GM12892 (cell line): ENCODE measurements at places on chromosomes 11 and 22.

GRCh38 chr22:32926600-32926999 is 125.1 kb downstream of the TIMP3 start:
- DNase-seq: no peak

DNA sequence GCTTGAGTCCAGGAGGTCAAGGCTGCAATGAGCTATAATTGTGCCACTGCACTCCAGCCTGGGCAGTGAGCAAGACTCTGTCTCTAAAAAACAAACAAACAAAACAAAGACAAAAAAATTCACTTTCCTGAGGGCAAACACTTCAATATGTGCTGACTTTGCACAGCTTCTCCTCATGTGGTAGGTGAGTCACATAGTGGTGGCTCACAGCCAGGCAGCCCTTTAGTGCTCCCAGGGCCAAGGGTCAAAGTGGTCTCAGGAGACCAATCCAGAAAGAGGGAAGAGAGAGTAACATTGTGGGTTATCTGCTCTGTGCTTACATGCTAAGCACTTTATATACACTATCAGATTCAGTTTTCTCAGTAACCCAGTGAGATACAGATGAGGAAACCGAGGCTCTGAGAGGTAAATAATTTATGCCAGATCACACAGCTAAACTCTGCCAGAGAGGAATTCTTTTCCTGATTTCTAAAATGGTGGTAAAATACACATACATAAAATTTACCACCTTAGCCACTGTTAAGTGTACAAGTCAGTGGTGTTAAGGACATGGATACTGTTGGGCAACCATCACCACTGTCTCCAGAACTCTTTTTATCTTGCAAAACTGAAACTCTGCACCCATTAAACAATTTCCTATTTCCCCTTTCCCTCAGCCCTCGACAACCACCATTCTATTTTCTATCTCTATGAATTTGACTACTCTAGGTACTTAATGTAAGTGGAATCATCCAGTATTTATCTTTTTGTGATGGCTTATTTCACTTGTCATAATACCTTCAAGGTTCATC is 231.7 kb upstream of the NARS2 start:
- DNase-seq: no peak

DNA sequence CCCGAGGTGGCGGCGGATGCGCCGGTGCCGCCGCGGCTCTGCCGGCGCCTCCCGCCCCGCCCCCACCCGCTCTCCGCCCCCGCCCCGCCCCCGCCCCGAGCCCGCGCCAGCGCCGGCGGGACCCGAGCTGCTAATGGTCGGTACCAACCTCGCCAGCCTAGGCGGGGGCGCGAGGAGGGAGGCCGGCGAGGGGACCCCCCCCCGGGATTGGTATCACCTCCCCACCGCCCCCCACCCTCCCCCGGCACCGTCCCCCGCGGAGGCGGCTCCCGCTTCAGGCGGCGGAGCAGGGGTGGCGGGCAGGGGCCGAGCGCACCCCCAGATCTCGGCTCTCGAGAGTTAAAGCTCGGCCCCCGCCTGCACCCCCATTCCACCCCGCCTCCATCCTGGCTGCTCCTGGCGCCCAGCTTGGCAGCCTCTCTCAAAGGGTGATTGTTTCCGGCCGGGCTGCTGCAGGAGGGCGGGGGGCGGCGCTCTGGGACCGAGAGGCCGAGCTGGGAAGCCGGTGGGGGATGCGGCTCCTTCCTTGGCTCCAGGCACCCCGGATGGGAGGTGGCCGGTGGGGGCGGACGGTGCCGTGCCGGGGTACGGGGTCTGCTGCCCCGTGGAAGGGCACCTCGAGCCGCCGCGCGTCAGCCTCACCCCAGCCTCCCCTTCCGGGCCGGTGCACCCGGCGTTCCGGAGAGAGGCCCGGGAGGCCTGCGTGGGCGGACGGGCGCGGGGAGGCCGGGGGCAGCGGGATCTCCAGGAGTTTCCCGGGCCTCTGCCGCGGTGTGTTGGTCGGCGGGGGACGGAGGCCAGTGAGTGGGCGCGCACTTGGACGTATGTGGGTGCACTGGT is at the start of gene B3GAT1:
TSS of gene B3GAT1 (minus strand) at position 40 of the 840 bp plus-strand sequence. CDS start 24,583 bp downstream, outside the sequence.
- DNase-seq: no peak

DNA sequence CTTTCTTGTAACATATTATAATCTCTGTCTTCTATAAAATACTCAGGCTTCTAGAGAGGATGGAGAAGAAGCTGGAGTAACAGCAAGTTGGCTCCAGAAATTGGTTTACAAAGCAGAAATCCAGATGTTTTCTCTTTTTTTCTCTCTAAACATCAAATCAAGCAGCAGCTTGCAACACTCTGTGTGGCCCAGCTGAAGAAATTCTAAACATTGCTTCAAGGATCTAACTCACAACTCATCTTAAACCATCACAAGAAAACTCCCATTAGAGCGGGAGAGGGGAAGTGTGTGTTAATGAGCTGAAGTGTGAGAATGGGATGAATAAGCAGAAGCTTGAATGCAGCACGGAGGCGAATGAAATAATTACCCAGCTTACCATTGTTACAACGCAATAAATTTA is 146.5 kb downstream of the OPCML start:
- no peak for DNase-seq

- DNase-seq: no peak
Measured at GRCh38 chr22:28820885-28821284, 20.5 kb upstream of the XBP1 start.

GRCh38 chr11:45665933-45666647 is 668 bp upstream of the CHST1 start:
- DNase-seq: no peak

- DNase-seq: no peak
Measured at GRCh38 chr11:75135021-75135650, 15.8 kb upstream of the SLCO2B1 start.

DNA sequence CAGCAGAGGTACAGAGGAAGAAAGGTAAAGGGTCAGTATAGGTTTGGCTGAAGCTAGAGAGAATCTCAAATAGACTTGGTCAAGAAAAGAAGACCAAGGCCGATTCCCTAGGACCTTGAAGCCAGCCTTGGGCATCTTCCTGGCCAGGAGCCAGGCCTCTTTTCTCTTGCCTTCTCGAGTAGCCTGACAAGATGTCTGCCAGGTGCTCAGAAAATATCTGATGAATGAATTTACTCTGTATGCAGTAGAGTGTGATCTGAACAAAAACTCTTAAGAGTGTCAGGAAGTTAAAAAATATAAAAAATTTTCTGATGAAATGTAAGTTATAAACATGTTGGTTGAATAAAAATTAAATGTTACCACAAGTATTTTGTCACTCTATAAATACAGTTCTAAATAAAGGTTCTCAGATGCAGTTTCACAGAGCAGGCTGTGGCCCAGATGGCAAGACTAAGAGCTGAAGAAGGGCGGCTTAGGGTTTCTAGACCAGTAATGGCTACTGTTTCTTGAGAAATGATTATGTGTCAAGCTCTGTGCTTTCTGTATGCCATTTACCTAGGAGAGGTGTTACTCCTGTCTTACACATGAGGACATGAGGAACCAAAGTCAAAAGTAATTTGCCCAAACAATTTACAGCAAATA is 98.1 kb downstream of the ATXN10 start:
- DNase-seq: no peak

GRCh38 chr11:34798985-34799384 is 117.2 kb downstream of the APIP start:
- DNase-seq: no peak

DNA sequence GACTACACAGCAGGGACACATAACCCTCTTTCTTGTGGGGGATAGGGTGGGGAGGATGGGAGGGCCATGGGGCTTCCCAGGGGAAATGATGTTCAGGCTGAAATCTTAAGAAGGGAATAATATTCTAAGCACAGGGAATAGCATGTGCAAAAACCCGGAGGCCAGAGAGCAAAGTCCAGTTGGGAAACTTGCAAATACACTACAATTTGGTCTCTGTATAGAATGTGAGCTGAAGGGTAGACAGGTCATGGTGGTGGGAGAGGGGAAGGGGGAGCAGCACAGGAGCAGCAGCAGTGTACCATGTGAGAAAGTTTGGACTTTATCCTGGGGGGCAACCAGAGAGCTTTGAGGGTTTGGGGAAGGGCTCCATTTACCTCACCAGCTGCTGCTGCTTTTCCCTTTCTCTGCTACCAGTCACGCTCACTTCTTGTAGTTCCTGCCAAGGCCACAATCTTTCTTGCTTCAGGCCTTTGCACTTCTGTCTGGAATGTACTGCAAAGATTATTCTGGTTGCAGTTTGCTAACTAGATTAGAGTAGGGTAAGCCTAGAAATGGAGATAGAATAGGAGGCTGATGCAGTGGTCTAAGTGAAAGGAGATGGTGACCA is 43.0 kb downstream of the KREMEN1 start:
- no peak for DNase-seq

- DNase-seq: no peak
Measured at GRCh38 chr11:65802841-65803240, 16.0 kb downstream of the OVOL1 start.

GRCh38 chr11:1310772-1311468 is 1.5 kb upstream of the TOLLIP start:
- DNase-seq: no peak

- DNase-seq: peak; percentile 25
Measured at GRCh38 chr22:33986167-33986771, 66.0 kb upstream of the LARGE1 start.

- DNase-seq: no peak
Measured at GRCh38 chr11:109968781-109969180, 124.4 kb upstream of the ZC3H12C start.

DNA sequence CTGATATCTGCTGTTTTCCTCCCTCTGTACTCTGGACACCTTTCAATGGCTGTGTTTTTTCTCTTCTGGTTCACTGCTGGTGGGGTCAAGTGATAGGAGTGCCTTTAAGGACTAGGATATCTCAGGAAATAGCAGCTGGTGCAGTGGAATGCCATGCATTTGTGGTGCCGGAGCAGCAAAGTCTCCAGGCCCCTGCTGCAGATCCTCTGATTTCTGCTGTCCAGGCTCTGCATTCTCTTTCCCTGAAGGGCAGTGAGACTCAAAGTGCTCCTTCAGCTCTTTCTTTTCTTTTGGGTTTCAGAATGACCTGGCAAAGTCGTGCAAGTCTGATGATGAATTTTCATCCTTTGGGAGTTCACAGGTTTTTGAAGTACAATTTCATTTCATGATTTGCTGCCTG is 774.3 kb downstream of the FAM181B start:
- no peak for DNase-seq

- no peak for DNase-seq
Measured at GRCh38 chr11:122853971-122854446, 15.7 kb downstream of the CRTAM start.

GRCh38 chr11:15145615-15146014 is 30.9 kb downstream of the INSC start:
- no peak for DNase-seq

GRCh38 chr11:64233913-64234586 is at the start of gene VEGFB:
Gene VEGFB, plus strand, starts transcription at chr11:64234584. Its CDS starts 250 bp downstream, at chr11:64234834.
- peak; percentile 78 for DNase-seq

DNA sequence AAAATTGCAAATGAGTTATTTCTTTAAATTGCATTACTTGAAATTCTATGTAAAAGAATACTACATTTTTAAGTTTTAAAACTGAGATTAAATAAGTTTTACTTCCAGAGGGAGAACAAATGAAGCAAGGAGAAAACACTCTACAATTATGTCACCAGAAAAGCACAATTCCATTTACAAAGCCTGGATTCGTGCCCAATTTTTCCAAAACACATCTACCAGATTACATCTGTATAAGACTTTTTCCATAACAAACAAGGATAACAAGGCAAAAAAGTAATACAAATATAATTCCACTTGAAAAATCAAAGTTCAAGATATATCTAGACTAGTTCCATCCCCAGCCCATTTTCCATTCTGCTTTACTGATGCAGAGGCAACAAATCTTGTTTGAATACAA is 40.5 kb downstream of the MTMR2 start:
- DNase-seq: no peak

DNA sequence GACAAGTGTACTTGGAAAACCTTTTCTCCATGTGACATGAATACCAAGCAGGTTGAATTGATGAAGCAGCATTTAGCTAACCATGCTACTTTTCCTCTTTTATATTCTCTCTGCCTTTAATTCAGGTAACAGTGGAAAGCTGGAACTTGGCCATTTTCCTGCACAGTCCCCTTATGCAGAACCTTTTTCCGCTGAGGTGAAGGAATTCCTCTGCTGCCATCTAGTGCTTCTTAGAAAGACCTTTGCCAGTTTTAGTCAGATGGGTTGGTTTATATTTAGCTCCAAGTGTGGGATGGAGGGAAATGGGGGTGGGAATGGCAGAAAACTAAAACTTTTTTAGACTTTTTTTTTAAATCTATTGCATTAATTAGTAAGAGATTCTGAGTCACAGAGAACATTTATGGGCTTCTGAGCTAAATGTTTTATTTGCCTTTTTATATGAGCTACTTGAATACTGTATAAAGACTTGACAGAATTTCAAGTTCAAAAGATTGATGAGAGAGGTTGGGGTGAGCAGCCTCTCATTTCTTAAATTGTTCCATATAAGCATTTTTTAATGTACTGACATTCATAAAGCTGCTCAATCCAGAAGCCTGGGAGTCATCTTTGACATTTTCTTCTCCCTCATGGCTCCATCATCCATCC is 153.9 kb upstream of the ZC3H12C start:
- no peak for DNase-seq

DNA sequence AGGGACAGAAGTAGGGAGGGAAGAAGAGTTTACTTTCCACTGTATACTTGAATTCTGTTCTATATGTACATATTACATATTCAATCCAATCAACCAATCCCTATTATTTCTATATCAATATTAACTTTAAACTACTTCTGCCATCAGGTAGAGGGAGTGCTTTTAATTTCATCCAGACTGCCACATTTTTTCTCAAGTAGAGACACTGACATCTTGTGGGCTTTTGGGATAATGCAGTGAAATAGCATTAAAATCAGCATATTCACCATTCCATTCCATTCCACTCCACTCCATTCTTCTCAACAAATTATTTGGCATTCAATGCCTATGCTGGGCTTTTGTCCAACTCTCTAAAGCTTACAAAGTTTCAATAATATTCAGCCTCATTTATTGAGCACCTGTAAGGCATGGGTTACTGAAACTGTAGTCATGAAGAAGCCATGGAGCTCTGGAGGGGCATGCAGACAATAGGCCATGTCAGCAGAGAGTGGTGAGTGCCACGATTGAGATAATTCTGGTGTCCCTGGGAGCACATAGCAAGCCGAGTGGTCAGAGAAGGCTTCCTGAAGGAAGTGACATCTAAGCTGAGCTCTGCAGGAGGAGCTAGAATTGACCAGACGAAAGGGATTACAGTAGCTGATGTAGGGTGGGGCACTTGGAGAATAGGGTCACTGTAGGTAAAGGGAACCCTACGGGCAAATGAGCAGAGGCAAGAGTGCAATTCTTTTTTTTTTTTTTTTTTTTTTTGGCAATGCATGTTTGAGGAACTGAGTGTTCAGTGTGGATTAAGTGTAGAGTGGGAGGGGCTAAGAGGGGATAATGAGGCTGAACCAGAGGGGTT is 12.8 kb upstream of the CLPB start:
- DNase-seq: no peak
